Fibroblast of the aortic adventitia (primary cell): ENCODE measurements at places on chromosomes 3 and 15.

GRCh38 chr3:24773798-24774197 is 279.1 kb upstream of the THRB start:
- DNase-seq: peak; percentile 55

DNA sequence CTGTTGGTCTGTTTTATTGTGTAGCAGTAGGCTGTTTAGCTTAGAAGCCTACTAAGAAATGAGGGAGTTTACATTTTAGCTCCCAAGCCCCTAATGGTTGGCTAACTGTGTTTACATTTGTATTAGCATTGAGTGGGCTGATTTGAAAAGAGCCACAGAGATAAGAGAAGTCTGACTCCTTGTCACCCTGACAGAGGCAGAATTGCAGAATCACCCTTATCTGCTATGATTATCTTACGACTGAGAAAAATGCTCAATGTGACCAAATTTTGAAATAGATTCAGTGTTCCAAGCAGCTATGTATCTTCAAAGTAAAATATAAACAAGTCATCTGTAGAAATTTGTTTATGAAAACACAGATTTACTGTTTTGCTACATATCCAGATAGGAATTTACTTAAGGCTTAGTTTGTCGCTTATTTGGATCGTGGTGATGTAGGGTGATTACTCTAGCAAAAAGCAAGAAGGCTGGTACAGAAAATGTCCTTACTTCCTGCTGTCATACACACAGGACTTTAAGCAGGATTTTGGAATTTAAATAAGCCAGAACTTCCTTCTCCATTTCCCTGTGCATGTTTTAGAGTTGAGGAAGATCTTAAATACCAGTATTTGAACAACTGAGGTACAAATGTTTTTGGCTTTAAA is 19.0 kb downstream of the SEMA6D start:
- DNase-seq: no peak

DNA sequence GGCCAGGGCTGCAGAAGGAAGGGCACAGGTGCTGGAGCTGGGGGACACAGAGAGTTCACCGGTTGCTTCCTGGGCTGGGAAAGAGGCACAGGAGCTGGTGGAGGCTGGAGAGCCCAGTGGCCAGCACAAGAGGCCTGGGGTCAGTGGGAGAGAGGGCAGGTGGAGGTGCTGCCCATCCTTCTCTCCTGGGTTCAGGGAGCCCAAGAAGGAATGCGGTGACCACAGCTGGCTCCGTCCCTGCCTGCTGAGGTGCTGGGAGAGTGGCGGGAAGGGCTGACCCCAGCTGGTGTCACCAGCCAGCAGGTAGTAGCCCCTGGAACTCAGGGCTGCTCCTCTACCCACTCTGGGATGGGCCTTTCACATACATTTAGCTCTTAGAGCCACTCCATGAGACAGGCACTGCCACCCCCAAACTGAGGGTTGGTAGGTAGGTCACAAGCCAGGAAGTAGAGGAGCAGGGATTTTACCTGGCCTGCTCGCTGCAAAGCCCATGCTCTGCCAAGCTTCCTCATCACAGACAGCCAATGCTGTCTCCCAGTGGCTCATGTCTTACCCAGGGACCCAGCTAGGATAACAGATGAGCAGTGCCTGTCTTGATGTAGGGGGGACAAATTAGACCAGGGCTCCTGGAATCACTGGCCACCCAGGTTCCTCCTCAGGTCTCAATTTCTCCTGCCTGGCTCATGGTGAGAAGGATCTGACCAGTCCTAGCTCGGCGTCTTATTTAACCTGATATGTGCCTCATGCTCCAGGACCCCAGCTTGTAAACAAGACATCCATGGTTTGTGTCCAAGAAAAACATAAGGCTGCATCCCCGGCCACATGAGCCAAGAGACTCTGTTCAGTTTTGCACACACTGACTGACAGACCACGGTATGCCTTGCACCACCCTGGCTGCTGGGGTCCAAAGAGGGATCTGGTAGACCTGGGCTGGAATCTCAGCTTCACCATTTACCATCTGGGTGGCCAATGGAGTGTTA is 119.2 kb downstream of the CORO2B start:
- no peak for DNase-seq

DNA sequence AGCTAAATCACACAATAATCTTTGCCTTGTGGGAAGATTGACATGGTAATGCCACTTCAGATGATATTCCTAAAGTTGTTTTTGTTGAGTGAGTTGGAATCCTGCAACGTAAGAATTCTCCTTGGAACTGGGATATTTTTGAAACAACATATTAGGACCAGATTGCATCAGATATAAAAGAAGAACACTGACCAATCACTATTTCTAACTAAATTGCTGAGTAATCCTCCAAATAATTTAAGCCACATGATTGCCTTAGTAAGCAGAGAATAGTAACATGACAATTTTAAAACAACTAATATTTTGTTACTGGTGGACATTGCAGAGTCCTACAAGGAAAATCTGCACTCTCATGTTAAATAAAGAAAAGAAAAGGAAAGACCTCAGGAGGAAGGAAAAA is 353.9 kb upstream of the LMCD1 start:
- peak; percentile 68 for DNase-seq

DNA sequence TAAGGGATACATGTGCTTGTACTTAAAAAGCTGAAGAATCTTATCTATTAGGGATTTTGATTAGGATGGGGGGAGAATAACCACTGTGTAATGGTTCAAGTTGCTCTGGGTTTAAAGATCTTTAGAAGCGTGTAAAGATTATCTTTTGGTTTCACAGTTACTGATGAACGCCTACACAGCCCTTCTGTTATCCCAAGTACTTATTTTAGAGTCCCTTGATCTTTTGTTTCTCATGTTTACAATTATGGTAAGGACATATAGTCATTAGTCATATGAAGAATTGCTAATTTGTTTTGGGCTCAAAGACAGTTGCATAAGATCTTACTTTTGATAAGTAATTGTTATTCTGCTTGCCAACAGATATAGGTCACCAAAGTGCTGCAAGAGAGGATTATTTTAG is 160.1 kb downstream of the PLCL2 start:
- no peak for DNase-seq

DNA sequence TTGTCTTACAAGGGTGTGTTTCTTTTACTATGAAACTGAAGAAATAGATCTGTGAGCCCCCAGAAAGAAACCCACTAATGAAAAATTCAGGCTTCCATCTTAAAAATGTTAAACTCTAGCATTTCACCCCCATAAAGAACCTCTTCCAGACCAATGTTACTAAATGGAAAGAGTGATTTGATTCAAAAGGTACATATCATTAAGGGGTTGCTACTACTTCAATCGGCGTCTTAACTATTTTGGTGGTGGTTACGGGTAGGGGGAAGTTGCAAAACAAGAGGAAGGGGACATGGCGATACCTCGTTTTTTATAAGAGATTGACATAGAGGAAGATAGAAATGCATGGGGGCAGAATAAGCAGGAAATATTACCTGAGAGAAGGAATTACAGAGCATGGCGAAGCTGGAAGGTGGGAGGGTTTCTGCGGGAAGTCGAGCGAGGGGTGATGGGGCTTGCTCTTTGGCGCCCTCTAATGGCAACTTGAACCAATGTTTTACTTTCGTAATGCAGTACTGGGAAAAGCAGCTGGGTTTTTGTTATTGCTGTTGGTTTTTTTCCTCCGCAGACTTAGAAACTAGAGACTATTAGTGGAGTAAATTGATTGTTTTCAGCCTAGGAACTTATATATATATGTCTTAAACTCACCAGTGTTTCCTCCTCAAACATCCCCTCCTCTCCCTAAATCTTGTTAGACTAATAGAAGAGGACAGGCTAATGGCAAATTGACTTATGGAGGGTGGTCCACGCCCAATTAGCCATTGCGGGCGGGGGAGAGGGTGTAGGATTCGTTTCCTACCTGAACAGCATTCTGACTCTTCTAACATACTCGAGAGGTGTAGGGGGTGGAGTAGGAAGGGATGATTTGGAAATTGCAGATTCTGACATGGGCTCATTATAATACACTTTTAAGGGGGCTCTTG is 11.3 kb upstream of the SOX2 start:
- DNase-seq: peak; percentile 88

GRCh38 chr3:13655061-13655913 is 106.4 kb downstream of the FBLN2 start:
- no peak for DNase-seq

DNA sequence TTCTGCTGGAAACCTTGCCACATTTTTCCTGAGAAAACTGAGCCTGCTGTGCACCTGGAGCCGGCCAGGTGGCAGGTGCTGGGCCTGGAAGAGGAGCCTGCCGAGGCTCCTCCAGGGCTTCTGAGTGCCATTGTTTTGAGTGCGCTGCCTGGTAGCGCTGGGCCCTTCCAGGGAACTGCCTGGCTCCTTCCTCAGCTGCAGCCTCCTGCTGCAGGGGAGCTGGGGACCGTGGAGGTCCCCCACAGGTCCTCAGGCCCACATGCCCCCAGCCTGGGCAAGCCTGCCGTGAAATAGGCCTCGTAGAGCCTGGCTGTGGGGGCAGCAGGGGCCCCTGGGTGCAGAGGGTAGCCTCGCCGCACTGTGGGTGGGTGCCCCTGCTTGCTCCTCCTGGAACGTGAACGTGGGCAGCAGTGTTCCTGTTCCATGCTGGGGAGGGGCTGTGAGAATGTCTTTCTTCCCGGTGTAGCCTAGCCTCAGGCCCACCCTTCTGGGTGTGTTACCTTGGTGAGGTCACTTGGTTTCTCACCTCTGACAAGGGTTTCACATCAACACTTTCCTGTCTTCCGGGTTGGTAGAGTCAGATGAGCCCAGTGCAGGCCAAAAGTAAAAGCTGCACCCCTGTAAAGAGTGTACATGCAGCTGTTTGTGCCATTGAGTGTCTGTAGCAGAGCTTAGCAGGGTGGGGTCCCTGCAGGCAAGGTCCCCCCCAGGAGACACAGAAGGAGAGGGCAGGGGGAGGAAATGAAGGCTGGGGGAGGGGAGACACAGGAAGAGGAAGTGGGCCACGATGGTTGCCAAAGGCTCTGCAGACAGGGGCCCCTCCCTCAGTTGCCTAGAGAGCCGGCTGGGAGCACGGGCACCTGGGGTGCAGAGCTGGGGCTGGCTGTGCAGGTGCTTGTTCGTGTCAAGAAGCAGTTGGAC is 34.5 kb downstream of the KLF13 start:
- no peak for DNase-seq

- peak; percentile 91 for DNase-seq
Observed at GRCh38 chr3:48694610-48695392, 9.1 kb upstream of the NCKIPSD start.

- peak; percentile 21 for DNase-seq
Observed at GRCh38 chr15:38826880-38827279, 262.3 kb upstream of the RASGRP1 start.
